NAMALWA (cell line): ENCODE measurements at places on chromosomes 12 and 14.

- no peak for DNase-seq
Observed at GRCh38 chr12:104315326-104316224, 12.0 kb downstream of the EID3 start.

- no peak for DNase-seq
Observed at GRCh38 chr12:114676142-114676741, 7.7 kb downstream of the TBX3 start.

DNA sequence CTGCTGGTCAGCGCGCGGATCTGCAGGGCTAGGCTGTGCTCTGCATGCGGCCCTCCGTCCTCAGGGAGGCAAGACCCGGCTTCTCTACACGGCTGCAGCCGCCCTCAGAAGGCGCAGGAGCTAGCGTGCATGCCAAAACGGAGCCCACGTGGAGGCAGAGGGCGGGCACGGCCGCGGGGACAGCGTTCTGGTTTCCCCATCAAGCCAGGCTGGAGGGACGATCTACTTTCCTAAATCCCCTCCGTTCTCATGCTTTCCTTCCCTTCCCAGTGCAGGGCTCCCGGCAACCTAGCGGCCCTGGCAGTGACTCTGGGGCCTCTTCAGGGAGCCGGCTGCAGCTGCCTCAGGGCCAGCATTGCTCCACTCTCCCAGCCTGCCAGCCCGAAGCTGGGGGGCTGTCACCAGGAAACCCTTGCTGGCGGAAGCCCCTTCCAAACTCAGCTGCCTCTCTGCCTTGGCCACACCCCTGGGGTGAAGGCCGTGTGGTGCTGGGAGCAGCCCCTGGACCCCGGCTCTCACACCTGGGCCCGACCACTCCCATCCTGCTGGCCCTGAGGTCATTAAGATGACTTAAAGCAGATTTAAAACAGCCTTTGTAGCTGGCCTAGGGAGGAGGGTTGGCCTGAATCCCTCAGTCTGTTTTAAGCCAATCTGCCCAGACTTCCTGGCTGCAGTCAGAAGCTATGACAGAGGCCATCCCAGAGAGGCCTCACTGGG, 9.2 kb upstream of the GOLGA3 start:
- DNase-seq: no peak

GRCh38 chr14:74948228-74949175, 6.9 kb downstream of the PGF start:
- no peak for DNase-seq

DNA sequence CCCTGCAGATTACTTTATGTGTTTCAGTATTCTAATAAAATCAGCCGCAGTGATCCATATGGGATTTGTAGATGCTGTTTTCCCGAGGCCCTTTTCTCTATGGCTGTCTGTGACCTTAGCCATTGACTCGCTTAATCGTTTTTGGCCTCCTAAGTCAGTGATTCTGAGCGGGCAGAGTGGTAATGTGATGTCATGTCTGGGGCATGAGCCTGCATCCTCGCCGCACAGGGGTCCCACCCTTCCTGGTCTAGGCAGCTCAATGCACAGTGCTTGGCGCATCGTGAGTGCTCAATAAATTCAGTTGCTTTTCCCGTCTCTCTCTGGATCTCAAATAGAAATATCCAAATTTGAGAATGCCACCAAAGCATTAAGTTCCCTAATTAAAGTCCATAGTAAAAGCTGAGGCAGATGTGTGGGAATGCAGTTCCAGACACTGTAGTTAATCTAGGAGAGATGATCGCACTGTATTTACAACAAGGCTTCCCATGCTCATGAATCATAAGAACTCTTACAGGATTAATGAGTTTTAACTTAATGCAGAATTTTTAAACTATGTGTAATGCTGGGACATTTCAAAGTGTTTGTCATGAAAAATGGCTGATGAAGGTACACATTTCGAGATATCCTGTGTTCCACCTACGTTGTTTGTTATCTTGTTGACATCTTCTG, 29.3 kb downstream of the HMGA2 start:
- DNase-seq: no peak

DNA sequence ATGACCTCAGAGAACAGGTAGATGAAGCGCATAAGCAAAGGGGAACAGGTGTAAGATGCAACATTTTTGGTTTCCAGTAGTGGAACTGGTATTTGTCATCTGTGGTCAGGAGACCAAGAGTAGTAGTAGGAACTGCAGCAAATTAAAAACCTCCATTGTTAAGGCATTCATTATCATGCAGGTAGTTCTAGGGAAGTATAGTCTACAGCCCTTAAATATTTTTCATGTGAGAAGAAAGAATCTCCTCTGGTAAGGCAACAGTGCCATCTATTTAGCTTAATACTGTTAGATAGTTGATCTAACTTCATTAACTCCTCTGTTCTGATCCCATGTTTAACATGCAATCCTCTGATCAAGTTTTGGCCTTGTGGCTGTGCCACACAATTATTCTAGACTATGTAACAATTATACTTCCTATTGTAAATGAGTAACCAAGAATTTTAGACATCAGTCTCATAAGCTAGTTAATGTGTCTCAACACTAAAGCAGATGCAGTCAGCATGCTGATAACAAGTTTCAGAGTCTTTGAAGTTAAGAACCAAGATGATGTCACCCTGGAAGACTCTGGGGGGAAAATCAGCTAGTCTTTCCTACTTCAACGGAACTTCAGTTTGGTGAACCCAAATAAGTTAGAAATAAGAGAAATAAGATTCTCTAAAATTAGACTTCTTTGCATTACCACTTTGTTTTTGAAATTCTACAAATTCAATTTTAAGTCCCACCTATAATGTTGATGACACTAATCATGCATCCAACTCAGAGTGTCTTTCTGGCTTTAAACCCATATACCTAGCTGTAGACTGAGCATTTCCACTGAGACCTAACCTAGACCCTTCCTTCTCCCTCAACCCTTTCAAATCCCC, 70.9 kb downstream of the STXBP6 start:
- DNase-seq: no peak

GRCh38 chr12:47267571-47267970, 187.8 kb upstream of the AMIGO2 start:
- DNase-seq: no peak

- no peak for DNase-seq
Observed at GRCh38 chr12:58414398-58414871, 473.1 kb downstream of the ATP23 start.

GRCh38 chr14:97802430-97803373, 1005.5 kb downstream of the VRK1 start:
- DNase-seq: no peak

- no peak for DNase-seq
Observed at GRCh38 chr12:62250671-62251608, 9.3 kb upstream of the USP15 start.

- no peak for DNase-seq
Observed at GRCh38 chr12:57770734-57771133, 1.2 kb downstream of the METTL1 start.

DNA sequence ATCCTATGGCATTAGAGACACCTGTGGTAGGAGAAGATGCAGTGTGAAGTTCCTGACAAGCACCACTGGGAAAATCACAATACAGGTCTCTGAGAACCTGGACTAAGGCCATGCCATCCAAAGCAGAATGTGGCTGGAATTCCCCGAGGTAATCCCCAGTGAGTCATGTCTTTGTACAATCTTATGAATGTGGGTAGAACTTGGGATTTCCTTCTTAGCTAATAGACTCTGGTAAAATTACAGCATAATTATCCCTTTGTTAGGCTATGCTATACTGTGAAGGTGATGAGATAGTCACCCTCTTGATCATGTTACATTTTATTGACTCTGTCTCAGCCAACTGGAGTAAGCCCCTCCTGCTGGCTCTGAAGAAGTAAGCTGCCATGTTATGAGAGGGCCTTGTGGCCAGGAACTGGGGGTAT, 224.3 kb upstream of the DCN start:
- no peak for DNase-seq

GRCh38 chr14:96421236-96421635, 29.3 kb downstream of the AK7 start:
- no peak for DNase-seq

DNA sequence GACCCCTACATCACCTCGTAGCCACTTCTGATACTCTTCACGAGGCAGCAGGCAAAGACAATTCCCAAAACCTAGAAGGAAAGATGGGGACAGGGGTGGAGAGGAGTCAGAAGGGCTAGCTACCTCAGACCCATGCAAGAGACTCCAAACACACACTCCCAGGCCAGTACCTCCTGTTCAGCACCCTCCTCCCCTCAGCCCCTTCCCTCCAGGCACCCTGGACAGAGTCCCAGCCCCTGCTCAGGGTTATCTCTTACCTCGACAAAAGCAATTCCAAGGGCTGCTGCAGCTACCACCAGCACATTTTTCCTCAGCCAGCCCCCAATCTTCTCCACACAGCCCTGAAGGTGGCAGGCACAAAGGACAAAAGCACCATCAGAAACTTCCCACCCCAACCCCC, 3.3 kb downstream of the CD63 start:
- no peak for DNase-seq

GRCh38 chr14:96242126-96242525, 13.9 kb upstream of the BDKRB1 start:
- DNase-seq: no peak

GRCh38 chr12:132163911-132164288, 19.6 kb downstream of the NOC4L start:
- no peak for DNase-seq

GRCh38 chr14:52076334-52076733, 7.5 kb upstream of the NID2 start:
- DNase-seq: no peak

GRCh38 chr14:90383731-90384542, 12.9 kb upstream of the CALM1 start:
- no peak for DNase-seq

- DNase-seq: no peak
Observed at GRCh38 chr14:88611878-88612277, 49.0 kb downstream of the ZC3H14 start.

- no peak for DNase-seq
Observed at GRCh38 chr12:74337951-74338350, 199.7 kb upstream of the ATXN7L3B start.

- no peak for DNase-seq
Observed at GRCh38 chr12:15779925-15780324, 9.3 kb downstream of the EPS8 start.

DNA sequence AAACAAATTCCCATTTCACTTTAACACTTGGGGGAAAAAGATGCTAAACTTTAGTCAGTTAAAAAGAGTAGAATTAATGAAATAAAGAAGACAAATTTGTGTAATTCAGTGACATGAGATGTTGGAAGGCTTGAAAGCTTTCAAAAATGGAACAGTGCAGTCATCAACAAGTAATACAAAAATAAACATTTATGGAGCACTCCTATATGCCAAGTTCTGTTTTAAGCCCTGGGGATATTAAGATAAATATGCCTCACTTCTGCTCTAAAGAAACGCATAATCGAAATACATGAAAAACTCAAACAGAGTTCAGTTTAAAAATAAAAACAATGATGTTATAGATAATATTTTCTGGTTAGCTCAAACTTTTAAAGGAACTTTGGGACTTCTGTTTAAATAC, 93.0 kb downstream of the KCNH5 start:
- DNase-seq: no peak

DNA sequence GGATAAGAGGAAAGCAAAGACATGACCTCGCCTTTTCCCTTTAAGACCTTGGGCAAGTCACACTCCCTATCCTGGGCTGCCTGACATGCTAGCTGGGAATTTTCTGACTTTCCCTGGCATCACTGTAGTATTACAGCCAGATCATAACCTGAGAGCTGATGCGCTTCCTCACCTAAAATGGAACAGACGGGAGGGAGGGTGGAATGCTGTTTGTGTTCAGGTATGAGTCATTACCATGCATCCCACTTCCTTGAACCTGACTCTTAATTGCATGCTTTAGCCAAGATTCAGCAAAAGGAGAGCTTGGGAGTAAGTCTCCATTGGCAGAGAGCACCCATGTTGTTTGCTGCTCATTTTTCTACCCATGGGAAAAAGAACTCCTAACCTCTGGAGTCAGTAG, 156.5 kb downstream of the KCNK10 start:
- no peak for DNase-seq

DNA sequence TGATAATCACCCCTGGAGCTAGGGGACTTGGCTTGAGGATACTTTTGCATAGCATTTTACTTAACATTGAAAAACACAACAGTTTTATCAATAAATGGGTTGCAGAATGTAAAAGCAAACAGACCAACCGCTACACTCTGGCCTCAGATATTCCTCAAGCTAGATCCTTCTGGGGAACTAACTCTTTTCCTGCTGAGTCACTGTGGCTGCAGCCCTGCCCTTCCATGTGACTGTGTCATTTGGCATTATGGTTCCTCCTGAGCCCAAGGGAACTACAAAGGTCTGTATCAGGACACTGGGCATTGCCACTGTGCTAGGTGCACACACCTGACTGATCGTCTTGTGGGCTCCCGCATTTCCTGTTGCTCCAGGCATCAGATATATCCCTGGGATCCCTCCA, 56.6 kb downstream of the TTC9 start:
- no peak for DNase-seq

DNA sequence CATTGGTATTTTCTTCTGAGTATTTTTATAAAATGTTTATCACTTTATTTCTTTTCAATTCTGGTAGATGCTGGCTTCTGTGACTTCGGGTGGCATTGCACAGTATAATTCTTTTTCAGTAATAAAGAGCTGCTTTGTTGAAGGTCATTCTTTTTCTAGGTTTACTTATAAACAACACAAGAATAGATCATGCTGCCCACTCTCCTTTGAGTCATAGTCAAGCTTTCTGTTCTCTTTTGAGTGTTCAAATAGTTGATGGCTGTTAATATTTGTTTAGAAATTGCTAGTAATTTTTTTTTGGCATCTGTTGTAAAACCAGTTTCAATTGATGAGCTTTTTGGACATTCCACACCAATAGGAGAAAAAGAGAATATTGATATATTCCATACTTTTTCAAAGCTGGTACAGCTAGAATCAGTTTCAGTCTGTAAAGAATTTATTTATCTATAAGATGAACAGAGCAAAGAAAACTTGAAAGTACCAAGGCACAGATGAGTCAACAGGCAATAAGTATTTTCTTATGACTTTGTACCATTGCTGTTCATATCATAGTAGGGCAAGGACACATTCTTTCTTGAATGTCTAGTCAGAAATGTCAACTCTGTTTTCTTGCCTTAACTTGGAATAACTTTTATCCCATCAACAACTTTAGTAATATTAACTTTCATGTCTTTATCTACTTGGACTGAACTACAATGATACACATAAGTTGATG, 513.0 kb upstream of the SEL1L start:
- no peak for DNase-seq

DNA sequence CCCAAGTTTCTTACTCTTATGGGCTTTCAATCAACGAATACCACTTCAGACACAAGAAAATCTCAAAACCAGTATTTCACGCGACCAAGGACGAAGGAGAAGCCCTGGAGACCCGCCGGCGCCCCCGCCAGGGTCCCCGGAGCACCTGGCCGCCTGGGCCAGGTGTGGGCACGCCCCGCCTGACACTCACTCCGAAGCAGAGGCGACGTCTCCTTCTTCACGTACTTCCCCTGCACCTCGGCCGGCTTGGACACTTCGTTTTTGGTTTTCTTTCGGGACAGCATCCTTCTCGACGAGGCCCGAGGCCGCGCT, 466 bp downstream of the SAV1 start:
- peak; percentile 43 for DNase-seq
